HT-29 (cell line): ENCODE measurements at places on chromosomes 4 and X. TPM values are rescaled to one million over a fixed set of nuclear protein-coding genes. Genes with fewer than 3 reads are reported as not detected.

Gene PAGE2
- not detected in 2 replicates for total RNA-seq

DNA sequence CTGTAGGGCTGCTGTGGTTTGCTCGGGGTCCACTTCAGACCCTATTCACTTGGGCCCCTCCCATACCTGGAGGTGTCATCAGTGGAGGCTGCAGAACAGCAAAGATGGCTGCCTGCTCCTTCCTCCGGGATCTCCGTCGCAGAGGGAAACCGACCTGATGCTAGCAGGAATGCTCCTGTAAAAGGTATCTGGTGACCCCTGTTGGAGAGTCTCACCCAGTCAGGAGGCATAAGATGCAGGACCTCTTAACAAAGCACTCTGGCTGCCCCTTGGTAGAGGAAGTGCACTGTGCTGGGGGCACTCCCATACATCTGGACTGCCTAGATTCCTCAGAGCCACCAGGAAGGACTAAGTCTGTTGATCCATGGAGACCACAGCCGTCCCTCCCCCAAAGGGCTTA is 296.9 kb downstream of the GRID2 start:
- no peak for DNase-seq

Gene LINC00632
- not detected in 2 replicates for total RNA-seq

Gene FRMPD3
- total RNA-seq, result 0.03 TPM in 2 replicates

DNA sequence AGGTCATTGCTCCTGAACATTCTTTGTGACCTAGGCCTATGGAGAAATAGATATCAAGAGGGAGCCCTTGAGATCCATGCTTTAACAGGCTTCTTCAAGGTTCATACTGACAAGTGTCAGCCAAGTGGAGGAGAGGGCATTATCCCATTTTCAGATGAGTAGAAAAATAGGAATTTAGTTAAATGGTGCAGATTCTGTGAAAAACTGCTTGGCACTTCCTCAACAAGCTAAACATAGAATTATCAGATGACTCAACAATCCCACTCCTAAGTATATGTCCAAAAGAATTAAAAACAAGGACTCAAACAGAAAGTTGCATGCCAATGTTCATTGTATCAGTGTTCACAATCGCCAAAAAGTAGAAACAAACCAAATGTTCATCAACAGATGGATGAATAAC is 43.8 kb upstream of the KCNIP4 start:
- no peak for DNase-seq

Gene ETDB
- total RNA-seq, result not detected in 2 replicates

- no peak for DNase-seq
These were observed 1.2 kb upstream of the TMSB4X start for GRCh38 chrX:12973561-12974304.

DNA sequence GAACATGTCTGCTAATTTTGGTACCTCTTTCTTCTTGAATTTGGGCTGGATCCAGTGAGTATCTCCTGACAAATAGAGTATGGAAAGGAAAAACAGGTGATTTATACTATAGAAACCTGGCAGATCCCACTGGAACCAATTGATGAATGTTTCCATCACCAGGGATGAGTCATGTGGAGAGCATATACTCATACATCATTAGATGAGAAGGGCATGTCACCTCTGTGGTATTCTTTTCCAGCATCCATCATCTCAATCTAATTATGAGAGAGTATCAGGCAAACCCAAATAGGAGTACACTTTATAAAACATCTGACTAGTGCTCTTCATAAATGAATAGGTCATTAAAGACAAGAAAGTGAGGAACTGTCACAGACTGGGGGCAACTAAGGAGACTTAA is 90.7 kb downstream of the CLDN22 start:
- DNase-seq, result no peak

Gene LUZP4
- not detected in 2 replicates for total RNA-seq

- no peak for DNase-seq
These were observed 371.4 kb upstream of the BOD1L1 start for GRCh38 chr4:13998850-13999445.

GRCh38 chrX:122868631-122869030 is 315.4 kb upstream of the GRIA3 start:
- no peak for DNase-seq

Gene PNMA5
- total RNA-seq, result 0.10 and 0.37 TPM in 2 replicates
